ENCODE measurements at places on chromosomes 7 and 10.

- no peak for DNase-seq
Observed at GRCh38 chr10:121414366-121415062, 183.7 kb downstream of the FGFR2 start.

DNA sequence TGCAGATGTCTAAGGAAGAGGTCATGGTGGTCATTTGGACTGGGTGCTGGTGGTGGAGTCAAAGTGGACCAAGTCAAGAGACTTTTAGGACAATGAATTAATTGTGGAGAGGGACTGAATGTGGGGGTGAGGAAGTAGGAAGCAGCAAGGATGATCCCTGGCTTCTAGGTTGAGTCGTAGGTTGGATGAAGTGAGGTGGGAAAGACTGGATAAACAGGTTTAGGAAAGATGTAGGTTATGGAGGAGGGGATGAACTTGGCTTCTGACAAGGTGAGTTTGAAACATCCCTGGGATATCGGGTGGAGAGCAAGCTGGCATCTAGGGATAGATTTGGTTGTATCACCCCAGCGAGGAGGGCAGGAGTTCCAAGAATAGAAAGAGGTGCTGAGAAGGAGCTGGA lies 7.6 kb downstream of the SEMA4G start:
- no peak for DNase-seq

DNA sequence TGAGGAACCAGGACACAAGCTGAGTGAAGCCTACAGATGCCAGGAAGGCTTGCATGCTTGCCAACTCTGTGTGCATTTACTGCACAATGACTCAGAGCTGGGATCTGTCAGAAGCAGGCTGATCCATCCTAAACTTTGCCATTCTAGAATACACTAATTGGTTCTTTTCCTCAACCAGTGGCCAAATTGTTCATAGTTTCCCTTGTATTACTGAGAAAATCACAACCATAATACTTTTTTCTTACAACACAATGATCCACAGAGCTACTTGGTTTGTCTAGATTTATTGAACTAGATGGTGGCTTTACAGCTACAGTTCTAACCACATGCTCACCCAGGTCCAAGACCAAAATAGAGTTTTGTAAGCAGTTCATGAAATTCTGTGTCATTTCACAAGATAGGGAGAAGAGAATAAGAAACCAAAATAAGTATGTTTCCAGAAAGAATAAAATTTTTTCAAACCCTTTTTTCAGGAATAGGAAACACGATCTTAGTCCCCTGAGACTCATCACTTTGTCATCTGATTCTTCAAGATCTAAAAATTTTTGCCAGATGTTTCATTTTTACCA lies 21.0 kb upstream of the LRRC17 start:
- DNase-seq = no peak

DNA sequence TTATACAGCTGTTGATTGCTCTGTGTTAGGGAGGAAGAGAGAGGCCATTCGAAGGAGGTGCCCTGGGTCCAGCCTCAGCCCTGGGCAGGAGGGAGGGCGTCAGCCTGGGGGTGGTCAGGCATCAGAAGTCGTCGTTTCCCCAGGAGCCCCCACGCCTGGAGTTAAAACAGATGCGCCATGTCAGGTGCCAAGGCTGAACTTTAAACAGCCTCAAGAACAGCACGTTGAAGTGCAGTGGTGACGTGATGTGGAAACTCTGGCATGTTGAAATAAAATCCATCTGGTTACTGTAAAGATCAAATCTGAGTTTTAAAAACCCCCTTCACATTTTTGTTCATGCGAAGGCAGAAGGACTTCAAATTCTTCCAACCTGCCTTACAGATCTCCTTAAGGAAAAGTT lies 128.4 kb upstream of the PPP2R2D start:
- no peak for DNase-seq

DNA sequence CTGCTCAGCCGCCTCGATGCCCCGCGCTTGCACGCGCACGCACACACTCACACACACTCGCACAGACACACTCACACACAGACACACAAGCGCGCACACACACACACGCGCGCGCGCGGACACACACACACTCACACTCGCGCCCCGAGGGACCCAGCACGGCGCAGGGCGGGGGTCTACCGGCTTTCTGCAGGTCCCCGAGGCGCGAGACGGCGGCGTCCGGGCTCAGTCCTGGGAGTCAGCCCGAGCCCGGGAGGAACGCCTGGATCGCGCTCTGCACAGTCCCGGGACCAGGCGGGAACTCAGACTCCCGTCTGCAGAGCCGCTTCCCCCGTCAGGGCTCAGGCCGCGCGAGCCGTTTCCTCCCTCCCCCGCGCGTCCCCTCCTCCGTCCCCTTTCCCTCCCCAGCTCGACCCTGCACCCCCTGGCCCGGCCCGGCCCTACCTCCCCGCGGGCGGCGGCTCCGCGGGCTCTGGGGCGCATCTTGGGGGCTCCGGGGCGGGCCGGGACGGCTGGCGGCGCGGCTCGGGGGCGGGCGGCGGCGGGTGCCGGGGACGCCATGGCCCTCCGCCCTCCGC lies 464 bp downstream of the DENND2A start:
- peak; percentile 66 for DNase-seq

GRCh38 chr10:86500846-86501245 lies 20.7 kb downstream of the WAPL start:
- DNase-seq = no peak

GRCh38 chr7:44984478-44984758 lies 5.6 kb upstream of the MYO1G start:
- DNase-seq = no peak

GRCh38 chr10:22874189-22874854 lies 53.5 kb upstream of the ARMC3 start:
- peak; percentile 77 for DNase-seq

DNA sequence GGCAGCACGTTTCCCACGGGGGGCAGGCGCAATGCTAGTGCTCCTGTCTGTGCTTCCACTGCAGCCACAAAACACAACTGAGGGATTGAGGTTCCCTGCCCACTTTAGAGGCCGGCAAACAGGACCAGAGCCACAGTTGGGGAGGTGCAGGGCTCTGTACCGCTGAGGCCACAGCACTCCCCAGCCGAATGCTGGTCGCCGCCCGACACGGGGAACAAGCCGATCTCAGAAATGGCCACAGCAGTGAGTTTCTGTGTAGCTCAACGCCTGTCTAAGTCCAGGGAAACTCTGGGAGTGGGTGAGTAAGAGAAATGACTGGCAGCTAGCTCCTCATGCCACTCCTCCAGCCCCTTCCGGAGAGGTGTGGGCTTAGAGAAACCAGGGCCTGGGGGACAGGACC lies 194.0 kb upstream of the VWC2 start:
- DNase-seq = no peak

- no peak for DNase-seq
Observed at GRCh38 chr10:51932530-51932929, 233.1 kb upstream of the CSTF2T start.

- no peak for DNase-seq
Observed at GRCh38 chr7:142776206-142776844, 5.6 kb downstream of the PRSS2 start.

DNA sequence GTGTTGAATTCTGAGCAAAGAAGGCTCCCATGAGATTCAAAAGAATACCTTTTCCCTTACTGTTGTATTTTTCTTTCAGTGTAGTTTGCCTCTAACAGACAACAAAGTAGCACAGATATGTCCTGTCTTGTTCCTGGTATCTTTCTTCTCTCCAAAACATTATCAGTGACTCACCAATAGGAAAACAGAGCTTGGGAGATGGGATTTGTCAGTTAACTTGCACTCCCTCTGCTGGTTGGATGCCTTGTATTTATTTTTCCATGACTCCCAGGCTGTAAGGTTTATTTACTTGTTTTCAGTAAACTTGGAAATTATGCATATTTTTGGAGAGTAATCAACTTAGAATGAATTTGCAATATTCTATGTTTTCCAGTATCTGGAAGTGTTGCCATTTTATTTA lies 129.7 kb downstream of the SAMD9 start:
- DNase-seq = no peak

DNA sequence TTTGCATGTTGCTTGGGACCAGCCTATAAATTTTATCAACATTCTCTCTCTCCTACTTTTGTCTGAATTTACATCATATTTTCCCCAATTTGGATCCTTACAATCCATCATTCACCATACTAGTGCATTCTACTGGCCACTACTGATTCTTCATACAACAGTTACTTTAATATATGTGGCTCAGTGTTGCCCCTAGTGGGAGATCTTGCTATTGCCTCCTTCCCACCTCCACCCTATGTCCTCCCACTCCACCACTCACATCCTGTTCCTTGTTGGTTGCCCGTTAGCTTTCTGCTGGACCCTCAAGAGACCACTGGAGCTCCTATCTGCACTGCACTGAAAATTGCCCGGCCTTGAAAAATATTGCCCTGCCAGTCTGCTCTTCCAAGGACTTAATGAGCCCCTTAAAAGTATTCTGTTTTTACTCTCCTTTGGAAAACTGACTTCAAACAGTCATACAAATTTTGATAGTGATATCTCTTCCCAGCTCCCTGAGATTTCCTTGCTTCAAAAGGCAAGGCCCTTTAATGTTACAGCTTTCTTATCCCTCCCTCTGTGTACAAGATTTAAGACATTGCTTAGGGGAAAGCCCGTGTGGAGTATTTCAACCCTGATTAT lies 243.2 kb upstream of the TMEM229A start:
- DNase-seq = peak; percentile 35

GRCh38 chr7:131370523-131370968 lies 42.9 kb downstream of the MKLN1 start:
- no peak for DNase-seq

DNA sequence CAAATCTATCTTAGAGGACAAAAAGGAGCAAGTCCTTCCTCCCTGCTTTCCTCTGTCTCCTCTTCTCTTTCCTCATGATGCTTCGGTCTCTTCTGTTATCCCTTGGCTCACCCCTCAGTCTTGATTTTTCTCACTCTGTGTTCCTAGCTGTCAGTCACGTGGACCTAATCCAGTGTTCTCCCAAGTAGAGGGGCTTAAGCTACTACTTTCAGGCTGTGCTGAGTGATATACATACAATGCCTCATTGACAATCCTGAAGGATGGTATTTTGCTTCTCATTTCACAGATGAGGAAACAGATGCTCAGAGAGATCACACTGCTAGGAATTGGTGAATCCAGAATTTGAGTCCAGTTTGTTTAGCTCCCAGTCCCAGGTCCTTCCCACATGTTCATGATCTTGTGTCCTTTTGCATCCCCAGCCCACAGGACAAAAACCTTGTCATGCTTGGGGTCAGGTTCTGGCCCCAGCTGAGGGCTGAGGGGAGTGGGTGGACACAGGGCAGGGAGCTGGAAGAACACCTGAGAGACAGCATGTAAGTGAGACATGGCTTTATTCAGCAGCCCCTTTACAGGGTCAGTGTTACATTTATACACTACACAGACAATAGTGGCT lies 50.5 kb upstream of the KMT2E start:
- DNase-seq = no peak

DNA sequence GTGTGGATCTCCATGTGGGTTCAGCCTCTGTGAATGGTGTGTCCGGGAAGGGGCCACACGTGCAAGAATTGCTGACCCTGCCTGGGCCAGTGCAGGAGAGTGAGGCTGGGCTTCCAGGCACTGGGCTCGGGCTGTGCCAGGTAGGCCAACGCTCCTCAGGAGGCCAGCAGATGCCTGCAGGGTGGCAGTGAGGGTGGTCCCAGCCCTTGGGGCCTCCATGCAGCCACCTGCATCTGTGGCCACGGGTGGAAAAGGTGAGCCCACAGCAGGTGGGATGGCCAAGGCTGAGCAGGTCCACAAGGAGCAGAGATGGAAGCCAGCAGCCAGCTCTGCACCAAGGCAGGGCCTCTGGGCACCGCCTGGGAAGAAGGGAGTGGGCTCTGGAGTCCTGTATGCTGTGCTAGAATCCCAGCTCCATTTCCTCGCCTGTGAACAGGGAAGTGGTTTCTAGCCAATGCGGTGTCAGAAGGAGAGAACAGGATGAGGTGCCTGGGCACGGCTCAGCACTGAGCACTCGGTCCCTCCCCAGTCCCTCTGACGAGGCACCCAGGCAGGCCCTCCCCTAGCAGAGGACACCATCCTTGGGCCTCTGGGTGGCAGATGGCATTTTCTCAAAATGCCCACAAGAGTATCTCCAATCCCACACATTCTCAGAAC lies 31.1 kb upstream of the RET start:
- DNase-seq = no peak

- DNase-seq = peak; percentile 73
Observed at GRCh38 chr10:30433306-30433729, 666 bp upstream of the MAP3K8 start.

GRCh38 chr10:48910548-48910947 lies 29.1 kb downstream of the LRRC18 start:
- no peak for DNase-seq

- peak; percentile 84 for DNase-seq
Observed at GRCh38 chr7:144670218-144670617, 165.6 kb downstream of the TPK1 start.

DNA sequence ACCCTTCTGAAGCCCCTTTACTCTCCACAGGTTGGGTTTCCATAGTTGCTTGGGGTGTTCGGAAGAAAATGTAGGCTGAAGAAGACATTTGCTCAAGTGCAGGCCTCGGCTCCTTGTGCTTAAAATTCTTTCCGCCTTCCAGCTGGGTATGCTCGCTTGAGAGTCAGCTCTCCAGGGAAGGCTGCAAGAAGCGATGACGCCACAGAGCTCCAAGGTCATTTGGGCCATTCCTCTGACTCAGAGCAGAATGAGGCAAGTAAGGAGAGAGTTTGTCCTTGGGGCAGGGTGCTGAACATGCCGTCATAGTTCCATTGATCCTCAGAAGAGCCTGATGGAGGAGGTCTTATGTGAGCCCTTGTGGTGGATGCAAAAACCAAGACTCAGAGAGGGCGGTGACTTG lies 27.4 kb upstream of the HSPA12A start:
- no peak for DNase-seq

- DNase-seq = no peak
Observed at GRCh38 chr10:55801353-55801661, 559.8 kb downstream of the ZWINT start.

Measured in HAP-1 (cell line).